ENCODE measurements at places on chromosomes 7 and 10.

DNA sequence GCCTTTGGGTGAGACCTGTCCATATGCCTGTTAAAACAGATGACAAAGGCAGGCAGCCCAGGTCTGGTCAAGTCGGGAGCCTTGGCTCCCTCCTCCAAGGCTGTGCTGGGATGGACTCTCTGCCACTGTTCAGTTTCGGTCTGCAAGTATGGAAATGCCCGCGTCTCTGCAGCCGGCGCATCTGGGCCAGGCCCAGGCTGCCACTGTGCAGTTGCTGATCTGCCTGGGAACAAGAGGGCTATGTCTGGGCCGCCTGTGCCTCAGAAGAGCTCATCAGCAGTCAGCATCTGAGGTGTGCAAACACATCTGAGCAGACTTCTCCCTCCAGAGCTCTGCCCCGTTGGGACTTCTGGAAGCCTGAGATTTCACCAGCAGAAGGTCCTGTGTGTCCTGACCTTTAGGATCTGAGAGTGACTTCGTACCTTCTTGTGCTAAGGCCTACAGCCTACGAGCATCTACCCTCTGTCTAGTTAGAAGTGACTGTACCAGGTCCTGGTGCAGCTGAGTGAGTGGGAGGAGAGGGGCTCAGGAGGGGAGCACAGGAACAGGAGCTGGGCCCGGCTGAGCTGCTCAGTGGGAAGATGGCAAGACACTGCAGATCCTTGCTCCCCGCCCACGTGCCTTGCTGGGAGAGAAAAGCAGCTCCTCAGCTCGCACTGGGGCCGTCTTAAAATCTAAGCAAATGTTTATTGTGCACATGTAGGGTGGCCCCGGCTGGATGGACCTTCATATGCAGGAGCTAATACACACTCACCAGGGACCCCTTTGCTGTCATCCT lies 50.9 kb downstream of the DOCK1 start:
- DNase-seq = no peak

GRCh38 chr7:57437581-57437980 lies 12.4 kb upstream of the ZNF716 start:
- DNase-seq = no peak

- no peak for DNase-seq
Measured at GRCh38 chr7:150845421-150845861, 6.9 kb upstream of the AOC1 start.

DNA sequence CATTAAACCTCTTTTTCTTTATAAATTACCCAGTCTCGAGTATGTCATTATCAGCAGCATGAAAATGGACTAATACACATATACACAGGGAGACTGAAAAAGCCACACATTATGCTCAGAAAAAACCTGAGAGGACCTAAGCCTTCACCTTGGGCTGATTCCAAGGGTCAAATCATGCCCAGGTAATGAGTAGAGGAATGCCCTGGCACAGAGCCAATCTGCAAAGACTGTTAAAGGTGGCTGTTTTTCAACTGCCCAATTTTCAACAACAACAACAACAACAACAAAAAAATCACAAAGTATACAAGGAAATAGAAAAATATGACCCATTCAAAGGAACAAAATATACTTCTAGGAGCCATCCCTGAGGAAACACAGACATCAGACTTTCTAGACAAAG lies 220.2 kb upstream of the TBX20 start:
- DNase-seq = no peak

- no peak for DNase-seq
Measured at GRCh38 chr7:104960741-104961448, 53.1 kb upstream of the KMT2E start.

- no peak for DNase-seq
Measured at GRCh38 chr7:2869981-2870380, 25.9 kb upstream of the GNA12 start.

GRCh38 chr10:110758128-110758765 lies 113.5 kb upstream of the PDCD4 start:
- no peak for DNase-seq

DNA sequence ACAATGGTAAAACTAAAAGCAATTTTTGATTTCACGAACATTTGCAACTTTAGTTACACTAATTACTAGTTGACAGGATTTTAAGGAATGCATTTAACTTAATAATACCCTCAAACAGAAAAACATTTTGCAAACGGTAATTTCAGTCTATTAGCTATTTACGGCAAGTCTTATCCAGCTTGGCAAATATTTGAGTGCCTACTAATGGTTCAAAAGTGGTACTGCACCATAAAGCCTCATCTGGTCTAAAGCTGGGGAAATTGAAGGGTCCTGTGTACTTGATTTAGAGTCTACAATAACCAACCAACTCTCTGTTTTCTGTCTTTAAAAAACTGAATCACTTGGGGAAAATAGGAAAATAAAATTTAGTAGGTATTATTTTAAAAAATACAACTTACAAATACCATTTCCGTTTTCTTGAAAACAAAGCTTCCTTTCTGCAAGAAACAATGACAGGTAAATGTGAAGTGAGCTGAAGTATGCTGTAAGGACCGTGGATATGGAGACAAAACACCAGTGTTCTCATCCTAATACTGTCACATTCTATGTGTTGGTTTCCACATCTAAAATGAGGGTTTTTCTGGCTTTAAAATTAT lies 142.3 kb downstream of the VPS50 start:
- DNase-seq = peak; percentile 23

DNA sequence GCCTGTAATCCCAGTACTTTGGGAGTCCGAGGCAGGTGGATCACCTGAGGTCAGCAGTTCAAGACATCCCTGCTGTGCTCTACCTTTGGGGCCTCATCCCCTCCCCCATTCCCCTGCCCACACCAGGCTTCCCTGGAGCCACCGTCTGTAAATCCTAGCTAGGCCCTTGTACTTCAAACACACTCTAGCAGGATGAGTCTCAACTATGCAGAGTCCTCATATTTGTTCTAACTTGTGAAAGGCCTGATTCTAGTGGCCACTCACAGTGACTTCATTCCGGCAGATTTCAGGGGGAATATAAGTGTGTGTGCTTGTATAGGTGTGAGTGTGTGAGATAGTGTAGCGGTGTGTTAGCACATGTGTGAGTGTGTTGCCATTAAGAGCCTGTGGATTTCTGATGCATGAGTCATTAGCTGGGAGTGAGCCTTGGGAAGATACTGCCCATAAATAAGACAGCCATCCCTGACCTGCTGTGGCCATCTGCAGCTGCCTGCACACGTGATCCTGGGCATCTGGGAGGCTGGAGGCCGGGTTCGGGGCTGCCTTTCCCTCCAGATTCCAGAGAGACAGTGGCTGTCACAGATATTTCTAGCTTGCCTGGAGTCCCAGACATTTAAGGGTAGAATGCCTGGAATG lies 1.7 kb upstream of the NEURL1 start:
- DNase-seq = no peak

- DNase-seq = no peak
Measured at GRCh38 chr10:101305320-101306241, 48.4 kb upstream of the BTRC start.

GRCh38 chr7:101899616-101900015 lies 82.2 kb downstream of the CUX1 start:
- DNase-seq = no peak

GRCh38 chr7:40549372-40550039 lies 414.7 kb downstream of the SUGCT start:
- no peak for DNase-seq

GRCh38 chr10:17616403-17617030 lies 657 bp downstream of the HACD1 start:
- DNase-seq = peak; percentile 55

DNA sequence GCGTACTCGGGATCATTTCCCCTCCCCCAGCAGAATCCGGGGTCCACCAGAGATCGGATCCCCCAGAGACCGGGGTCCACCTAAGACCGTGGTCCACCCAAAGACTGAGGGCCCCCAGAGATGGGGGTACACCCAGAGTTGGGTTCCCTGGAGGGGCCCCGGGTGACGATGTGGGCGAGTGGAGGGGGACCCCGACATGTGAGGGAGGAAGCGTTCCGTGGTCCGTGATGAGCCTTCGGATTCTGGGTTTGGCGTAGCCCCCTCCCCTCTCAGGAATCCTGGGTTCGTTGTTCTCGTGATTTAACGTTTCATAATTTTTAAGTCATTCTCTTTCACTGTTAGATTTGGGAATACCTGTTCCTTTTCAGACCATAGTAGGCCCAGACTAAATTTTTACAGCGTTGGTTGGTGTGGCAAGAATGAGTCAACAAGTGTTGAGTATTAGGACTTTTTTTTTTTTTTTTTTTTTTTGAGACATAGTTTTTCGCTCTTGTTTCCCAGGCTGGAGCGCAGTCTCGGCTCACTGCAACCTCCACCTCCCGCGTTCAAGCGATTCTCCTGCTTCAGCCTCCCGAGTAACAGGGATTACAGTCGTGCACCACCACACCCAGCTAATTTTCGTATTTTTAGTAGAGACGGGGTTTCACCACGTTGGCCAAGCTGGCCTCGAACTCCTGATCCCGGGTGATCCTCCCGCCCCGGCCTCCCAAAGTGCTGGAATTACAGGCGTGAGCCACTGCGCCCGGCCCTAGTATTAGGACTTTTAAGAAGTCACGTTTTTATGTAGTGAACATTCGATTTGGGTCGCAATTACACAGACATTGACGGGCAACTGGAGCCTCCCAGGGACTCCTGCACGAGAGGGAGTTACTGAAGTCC lies 672 bp downstream of the GTPBP4 start:
- no peak for DNase-seq

- no peak for DNase-seq
Measured at GRCh38 chr7:50502001-50502684, 52.0 kb upstream of the FIGNL1 start.

- DNase-seq = no peak
Measured at GRCh38 chr10:89454561-89455347, 40.4 kb downstream of the IFIT5 start.

DNA sequence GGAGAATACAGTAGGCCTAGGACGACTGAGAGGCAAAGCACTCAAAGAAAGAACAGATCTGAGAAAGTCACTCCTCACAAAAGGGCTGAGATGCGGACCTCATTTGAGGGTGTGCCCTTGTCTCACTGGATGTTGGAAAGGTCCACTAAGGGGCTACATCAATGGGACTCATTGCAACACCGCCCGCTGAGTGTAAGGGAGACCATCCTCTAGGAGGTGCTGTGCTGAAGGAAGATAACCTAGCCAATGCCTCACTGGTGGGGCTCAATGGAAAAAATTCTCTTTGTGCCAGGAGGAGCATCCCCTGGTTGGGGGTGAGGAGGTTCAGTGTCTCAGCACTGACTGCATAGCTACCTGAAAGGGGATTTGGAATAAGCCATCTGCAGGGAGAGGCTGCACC lies 758.7 kb upstream of the CELF2 start:
- DNase-seq = no peak

GRCh38 chr10:50874723-50875122 lies 10.7 kb downstream of the A1CF start:
- DNase-seq = no peak

- DNase-seq = no peak
Measured at GRCh38 chr7:106623853-106624252, 37.1 kb downstream of the CCDC71L start.

- no peak for DNase-seq
Measured at GRCh38 chr7:133650487-133651300, 397.8 kb downstream of the EXOC4 start.

GRCh38 chr7:128912281-128912680 lies 1.8 kb upstream of the KCP start:
- no peak for DNase-seq

GRCh38 chr10:103676058-103676785 lies 179.2 kb downstream of the SH3PXD2A start:
- DNase-seq = no peak

GRCh38 chr10:84163996-84164395 lies 9.6 kb upstream of the GPR15LG start:
- no peak for DNase-seq
